ENCODE measurements at places on chromosomes 13 and 19.

GRCh38 chr13:99313501-99313900 is 6.3 kb upstream of the GPR183 start:
- peak; percentile 15 for DNase-seq

GRCh38 chr19:16915135-16915534 is 26.3 kb downstream of the F2RL3 start:
- no peak for DNase-seq

DNA sequence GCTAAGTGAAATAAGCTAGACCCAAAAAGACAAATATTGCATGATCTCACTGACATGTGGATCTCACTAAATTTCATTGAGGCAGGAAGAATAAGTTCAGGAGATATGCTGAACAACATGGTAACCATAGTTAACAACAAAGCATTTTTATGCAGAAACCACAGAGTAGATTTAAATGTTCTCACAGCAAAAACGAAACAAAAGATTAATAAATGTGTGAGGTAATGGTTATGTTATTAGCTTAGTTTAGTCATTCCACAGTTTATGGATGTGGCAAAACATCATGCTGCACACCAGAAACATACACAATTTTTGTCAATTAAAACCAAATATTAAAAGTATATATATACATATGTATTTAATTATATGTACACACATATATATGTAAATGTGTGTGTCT is 765.8 kb downstream of the SLITRK5 start:
- no peak for DNase-seq

DNA sequence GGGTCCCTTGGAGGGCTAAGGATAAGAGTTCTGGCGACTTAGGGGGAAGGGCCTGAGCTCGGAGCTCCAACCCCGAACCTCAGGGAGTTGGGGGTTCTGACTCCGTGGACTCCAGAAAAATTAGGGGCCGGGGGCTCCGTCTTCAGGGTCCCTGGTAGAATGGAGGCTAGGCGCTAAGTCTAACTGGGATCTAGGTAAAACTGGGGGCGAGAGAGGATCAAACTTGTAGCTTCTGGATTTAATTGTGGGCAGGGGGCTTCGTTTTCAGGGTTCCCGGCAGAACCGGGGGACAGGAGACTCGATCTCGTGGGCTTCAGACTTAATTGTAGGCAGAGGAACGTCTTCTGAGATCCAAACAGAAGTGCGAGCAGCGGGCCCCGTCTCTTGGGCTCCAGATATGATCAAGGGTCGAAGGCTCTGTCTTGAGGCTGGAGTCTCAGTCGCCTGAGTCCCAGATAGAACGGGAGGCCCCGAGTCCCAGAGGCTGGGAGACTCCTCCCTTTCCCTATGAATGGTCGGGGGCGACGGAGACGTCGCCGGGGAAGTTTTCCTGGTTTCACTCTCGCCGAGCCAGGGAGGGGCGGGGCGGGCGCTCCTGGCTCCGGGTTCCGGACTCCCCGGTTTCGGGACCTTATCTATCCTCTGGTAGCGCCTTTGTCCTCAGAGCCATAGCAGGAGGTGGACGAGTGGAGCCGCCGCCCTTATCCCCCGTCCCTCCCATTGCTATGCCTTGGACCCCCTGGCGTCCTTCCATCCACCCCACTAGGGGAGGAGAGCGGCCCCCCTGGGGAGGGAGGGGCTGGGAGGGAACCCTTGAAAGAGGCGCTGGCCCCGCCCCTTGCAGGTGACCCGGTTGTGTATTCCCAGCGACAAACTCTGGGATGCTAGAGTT is 1.3 kb downstream of the NECTIN2 start:
- DNase-seq = peak; percentile 77

DNA sequence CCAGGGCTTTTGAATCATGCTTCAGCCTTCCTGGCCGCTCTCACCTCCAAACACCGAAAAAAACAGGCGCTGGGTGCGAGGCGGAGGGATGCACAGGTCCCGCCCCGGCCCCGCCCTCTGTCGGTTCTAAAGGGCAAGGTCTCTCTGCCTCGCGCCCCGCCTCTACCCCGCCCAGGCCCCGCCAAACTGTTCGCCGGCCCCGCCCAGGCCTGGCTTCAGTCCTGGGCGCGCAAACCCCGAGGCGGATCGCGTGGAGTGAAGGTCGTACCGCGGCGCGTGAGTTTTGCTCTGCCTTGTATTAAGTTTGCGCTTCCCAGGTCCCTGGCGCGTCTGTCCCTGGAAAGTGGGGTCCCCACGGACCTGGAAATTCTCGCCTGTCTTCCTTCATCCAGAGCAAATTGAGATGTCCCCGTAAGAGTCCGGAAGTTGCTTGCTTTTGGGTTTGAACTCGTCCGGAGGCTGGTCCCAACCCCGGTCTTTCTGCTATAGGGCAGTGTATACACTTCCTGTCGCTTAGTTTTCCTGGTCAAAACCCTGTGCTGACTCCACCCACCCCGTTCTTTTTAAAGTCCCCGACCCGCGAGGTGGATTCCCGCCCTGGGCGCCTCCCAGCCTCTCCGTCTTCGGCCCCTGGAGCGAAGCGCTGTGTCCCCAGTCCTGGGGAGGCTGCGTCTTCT is 8.4 kb downstream of the ZNF808 start:
- DNase-seq = peak; percentile 88

- DNase-seq = no peak
These were observed 1.7 kb upstream of the USPL1 start for GRCh38 chr13:30615866-30616541.

DNA sequence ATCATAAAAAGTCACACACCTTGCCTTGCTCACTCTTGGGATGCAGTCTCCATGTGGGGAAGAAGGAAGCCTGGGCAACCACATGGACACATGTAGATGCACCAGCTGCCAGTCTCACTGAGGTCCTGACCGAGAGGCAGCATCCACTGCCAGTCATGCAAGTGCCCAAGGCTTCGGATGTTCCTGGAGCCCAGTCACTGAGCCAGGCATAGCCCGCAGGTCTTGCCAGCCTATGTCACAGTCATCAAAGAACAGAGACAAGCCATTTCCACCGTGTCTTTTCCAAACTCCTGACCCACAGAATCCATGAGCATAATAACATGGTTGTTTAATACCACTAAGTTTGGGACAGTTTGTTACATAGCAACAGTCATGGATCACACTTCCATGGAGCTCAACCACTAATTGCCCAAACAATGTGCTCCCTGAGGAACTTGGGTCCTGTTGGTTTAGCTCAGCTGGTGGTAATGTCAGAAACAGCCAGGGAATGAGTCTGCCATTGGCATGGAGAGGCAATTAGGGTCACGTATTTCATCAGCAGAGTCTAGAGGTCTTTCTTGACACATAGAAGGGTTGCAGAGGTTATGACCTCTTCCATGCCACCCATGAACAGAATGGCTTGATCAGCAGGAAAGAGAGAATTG is 21.5 kb downstream of the STARD13 start:
- no peak for DNase-seq

DNA sequence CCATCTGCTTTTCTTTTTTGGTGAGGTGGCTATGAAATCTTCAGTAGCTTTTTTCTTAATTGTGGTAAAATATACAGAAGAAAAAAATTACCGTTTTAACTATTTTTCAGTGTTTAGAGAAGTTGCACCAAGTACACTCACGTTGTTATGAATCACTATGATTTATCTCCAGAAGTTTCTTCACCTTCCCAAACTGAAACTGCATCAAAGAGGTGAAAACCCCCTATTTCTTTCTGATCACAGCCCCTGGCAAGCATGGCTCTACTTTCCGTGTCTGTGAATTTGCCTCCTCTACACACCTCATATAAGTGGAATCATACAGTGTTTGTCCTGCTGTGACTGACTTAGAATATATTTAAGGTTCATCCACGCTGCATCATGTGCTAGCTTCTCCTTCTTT is 15.6 kb upstream of the SIGLEC10 start:
- DNase-seq = no peak

GRCh38 chr19:2625434-2625833 is 77.1 kb downstream of the GNG7 start:
- DNase-seq = no peak

- no peak for DNase-seq
These were observed 340.8 kb downstream of the KLF5 start for GRCh38 chr13:73399347-73400216.

- DNase-seq = no peak
These were observed 78.9 kb upstream of the ZNF420 start for GRCh38 chr19:36999313-36999712.

- DNase-seq = no peak
These were observed 13.8 kb upstream of the CEACAM16 start for GRCh38 chr19:44684892-44685863.

GRCh38 chr19:18408053-18408476 is 10.6 kb upstream of the LRRC25 start:
- DNase-seq = peak; percentile 62

DNA sequence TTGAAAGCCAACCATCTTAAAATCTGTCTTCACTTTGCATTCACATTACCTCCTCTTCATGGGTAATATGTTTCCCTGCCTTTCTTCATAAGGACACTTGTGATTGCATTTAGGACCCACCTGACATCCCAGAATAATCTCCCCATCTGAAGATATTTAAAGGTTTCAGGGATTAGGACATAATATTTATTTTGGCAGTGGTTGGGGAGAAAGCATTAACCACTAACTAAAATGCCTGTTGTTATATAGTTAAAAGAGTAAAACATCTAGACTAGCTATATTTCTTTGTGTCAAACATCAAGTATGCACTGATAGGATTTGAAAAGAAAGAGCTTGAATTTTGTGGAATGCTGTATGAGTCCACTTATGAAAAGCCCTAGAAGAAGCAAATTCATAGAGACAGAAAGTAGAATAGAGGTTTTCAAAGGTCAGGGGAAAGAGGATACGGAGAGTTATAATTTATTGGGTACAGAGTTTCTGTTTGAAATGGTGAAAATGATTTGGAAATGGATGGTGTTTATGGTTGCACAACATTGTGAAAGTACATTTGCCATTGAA is 457.7 kb upstream of the SPRY2 start:
- no peak for DNase-seq

DNA sequence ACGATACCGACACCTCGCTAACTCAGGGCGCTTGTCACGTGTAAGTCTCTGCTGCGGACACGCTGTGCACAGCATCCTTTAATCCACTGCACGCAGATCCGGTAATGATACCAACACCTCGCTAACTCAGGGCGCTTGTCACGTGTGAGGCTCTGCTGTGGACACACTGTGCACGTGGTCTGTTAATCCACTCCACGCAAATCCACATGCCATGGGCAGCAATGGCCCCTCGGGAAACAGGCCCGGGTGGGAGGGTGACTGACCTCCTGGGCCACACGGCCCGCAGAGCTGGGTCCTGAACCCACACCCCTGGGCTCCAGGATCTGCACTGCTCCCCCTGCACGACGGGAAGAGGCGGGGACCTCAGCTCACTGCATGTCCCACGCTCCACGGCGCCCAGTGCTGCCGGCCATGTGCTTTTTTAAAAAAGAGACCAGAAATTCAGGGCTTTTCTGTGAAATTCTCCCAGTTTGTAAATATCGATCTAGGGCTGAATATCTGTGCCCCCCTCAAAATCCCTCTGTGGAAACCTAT is 16.1 kb downstream of the SHC2 start:
- no peak for DNase-seq

GRCh38 chr19:38047049-38047438 is 140.0 kb downstream of the SIPA1L3 start:
- DNase-seq = no peak

GRCh38 chr19:9917321-9917720 is 19.0 kb downstream of the OLFM2 start:
- peak; percentile 44 for DNase-seq

DNA sequence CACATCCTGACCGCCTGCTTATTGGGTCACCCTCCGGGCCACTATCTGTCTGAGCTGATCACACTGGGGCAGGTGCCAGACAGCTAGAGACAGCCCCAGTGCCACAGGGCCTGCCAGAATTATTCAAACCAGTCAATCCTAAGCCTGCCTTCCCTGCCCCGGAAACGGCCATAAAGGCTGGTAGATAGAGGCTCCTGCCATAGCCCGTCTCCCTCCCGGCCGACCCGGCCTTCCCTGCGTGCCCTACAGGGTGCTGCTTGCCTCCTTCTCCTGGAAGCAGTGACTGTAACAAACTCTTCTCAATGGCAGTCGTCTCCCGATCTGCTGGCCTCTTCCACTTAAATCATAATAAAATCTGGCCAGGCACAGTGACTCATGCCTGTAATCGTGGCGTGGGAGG is 158.6 kb upstream of the SOX1 start:
- DNase-seq = no peak

GRCh38 chr19:18784786-18785120 is 6.4 kb downstream of the COMP start:
- no peak for DNase-seq

GRCh38 chr19:38036707-38037611 is 130.0 kb downstream of the SIPA1L3 start:
- DNase-seq = no peak

- no peak for DNase-seq
These were observed 39.6 kb upstream of the CD177 start for GRCh38 chr19:43313711-43314495.

DNA sequence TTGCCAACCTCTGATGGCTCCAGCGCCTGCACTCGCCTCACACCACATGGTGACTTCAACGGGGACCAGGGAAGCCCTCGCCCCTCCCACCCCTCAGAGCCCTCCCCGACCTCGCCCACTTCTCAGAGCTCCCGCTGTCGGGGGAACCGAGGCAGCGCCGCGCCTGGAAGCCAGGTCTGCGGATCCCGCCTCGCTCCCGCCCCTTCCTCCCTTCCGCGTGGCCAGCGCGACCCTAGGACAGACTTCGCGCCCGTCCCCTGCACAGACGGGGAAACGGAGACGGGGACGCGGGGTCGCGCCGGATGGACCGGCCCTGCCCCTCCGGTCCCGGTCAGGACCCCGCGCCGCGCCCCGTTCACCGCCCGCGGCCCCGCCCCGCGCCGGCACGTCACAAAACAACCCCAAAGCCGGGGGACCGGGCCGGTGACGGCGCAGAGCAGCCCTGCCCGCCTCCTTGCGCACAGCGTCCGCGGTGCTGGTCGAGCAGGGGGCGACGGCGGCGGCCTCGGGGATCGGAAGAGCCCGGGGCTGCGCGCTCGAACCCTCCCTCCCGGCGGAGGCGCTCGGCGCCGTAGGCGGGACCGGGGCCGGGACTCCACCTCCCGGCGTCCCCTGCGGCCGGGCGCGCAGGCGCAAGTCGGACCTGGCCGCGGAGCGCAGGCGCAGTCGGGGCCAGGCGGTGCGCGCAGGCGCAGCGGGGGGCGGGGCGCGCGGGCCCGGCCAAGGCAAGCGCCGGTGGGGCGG is 379 bp upstream of the CDC34 start:
- peak; percentile 96 for DNase-seq

DNA sequence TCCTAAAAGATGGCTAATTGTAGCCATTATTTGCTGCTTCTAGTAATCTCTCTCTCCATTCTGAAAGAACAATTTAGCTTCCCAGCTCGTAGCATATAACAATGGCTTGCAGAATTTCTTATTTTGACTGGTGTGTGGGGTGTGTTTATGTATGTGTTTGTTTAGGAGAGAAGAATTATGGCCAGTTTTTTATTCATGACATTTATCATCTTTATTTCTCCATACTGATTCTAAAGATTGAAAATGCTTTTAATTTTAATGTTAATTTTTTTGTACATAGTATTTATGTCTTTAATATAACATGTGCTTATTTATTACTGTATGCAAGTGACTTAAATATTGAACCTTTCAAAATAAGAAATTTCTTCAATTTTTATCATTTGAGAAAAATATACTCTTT is 115.8 kb upstream of the TMTC4 start:
- DNase-seq = no peak
